ENCODE measurements at places on chromosomes 3 and 15.

GRCh38 chr15:67018026-67018425 lies 47.4 kb upstream of the SMAD3 start:
- no peak for DNase-seq

DNA sequence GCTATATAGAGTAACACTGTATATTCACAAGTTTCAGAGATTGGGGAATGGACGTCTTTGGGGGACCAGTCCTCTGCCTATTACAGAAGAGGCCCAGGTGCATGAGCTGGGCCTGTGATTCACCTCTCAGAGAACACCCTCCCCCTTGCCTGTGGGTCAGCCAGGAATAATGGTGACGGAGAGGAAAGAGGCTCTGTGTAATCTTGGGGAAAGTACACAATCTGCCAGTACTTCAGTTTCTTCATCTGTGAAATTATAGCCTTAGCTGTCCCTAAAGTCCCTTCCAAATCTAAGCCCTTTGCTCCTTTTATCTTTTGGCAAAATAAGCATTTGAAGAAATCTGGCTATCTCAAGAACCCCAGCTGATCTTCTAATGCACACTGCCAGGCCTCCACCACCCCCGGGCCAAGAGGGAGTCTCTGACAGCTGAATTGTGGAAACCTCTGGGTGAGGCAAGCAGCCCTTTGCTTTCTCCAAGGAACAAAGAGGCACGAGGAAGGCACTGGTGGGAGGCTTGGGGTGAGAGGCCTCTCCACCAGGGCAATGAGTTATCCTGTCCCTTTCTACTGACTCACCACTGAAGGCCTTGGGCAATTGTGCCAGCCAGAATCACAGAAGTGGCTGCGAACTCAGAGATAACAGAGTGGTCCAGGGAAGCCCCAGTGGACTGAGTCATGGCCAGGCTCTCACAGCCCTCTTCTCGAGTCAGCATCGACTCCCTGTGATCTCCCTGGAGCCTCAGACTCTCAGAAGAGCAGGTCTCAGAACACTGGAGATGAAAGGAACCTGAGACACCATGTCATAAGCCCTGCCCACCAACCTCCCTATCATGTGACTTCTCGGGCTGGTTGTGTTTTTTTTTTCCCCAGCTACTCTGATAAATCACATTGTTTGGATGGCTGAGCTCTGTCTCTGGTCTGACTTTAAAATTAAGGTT lies 31.8 kb downstream of the CCNL1 start:
- no peak for DNase-seq

GRCh38 chr3:56536735-56537134 lies 20.2 kb upstream of the CCDC66 start:
- DNase-seq = no peak

DNA sequence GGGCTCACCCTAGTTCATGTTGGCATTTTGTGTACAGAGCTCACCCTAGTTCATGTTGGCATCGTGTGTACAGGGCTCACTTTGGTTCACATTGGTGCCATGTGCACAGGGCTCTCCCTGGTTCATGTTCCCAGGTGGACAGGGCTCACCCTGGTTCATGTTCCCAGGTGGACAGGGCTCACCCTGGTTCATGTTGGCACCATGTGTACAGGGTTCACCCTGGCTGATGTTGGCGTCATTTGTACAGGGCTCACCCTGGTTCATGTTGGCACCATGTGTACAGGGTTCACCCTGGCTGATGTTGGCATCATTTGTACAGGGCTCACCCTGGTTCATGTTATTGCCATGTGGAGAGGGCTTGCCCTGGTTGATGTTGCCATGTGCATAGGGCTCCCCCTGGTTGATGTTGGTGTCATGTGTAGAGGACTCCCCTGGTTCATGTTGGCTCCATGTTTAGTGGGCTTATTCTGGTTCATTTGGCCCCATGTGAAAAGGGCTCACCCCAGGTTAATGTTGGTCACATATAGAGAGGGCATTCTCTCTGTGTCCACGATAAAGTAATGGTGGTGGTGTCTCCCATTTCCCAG lies 31.7 kb upstream of the NR2C2 start:
- no peak for DNase-seq

DNA sequence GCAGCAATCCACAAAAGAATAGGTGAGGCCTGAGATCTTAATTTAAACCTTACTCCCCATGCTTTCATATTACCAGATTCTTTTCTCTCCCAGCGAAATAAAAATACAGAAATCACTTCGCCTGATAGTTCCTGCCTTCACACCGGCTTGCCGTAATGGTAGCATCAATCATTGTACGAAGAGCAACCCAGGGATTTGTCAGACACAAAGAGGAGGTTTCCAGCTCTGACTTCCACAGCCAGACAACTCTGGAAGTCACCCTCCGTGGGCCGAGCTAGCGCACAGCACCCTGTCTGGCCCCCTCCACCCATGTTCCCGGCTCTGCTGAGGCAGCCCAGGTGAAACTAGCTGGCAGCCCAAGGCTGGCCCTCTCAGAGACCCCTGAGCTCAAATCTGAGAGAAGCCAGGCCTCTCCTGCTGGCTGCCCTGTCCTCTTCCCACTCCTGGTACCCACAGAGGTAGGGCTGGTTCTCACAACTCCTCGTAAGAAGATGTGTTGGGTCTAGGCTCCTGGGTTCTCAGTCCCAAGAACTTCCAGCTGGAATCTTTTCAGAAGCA lies 156.9 kb upstream of the BNIP2 start:
- no peak for DNase-seq

DNA sequence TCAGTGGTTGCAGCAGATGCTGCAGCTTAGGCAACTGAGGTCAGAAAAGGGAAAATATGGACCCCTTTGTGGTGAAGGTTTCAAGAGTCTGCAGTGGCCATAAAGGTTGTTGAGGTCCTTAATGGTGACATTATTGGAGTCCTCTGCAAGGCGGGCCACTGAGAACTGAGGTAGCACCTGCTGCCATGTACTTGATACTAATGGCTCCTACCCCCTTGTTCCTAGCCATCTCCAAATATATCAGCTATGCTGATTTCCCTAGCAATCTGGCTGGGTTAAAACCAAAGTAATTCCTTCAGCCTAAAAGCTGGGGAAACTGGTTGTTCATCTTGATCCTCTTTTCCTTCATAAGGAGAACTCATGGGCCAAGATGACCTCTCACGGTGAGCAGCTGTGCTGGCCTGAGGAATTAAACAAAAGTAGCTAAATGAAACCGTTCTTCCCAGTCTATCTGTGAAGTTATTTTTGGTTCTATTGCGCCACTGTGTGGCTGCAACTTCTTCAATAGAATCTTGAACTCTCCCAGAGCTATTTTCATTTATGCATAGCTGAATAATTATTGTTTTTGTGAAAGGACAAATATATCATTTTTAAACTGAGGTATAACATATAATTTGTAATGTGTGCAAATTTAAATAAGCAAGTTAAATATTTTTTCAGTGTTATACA lies 76.1 kb upstream of the PLSCR4 start:
- DNase-seq = no peak

DNA sequence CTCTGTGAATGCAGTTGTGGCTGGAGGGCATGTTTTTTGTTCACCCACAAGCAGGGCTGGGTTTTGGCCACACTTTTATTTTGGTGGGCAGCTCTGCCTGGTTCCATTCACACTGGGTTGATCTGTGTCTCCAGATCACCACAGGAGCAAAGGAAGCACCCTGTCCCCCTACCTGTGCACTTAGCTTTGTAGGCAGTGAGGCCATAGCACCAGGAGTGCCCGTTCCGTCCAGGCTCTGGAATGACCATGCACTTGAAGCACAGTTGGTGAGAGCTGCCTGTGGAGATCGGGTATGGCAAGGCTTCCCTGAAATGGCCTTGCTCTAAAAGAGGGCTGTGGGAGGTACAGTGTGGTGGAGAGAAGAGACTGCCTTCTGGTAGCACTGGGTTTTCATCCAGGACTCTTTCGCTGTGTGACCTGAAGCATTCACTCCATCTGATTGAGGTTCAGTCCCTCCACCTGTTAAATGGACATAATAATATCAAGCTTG lies 31.7 kb downstream of the MINAR1 start:
- DNase-seq = no peak

- DNase-seq = no peak
These were observed 116.0 kb upstream of the GADL1 start for GRCh38 chr3:31010491-31010890.

DNA sequence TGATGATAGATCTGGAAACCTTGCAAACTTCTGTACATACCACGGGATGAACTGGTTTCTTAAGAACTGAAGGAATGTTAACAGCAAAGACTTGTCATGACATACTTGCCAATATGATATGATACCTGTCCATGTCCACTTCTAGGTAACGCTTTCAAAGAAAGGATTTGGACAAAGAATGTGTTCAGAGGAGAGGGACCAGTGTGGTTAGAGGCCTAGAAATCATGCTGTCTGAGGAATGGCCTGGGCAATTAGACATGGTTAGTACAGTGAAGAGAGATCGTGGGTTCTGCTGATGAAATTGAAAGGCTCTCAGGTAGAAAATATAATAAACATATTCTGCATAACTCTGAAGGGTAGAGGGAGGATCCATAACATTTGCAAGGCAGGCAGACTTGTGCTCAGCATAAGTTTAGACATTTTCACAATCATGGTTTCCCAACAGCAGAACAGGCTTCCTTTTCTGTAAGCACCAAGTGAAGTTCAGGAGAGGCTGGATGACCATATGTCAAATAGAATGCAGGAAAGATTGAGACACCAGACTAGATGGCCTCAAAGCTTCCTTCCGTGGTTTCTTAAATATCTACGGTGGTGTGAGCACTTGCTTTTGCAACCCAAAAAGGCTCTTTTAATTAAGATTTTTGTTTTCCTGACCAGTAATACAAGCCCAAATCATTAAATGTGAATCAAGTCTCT lies 39.9 kb downstream of the TGFBR2 start:
- DNase-seq = no peak

DNA sequence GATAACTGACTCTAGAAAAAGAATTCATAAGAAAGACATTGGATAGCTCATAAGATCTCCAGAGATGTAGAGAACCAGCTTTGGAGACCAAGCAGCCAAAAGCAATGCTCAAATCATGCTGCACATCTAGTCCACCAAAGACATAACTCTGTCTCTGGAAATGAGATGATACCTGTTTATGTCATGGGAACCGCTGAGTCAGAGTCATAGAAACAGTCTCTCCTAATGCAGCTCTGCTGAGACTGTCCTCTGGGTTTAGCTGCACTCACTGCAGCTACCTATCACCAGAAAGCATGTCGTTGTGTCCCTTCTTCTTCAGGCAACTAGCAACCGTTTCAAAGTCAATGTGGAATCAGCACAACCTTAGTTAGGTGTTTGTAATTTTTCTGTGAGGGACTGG lies 218.5 kb upstream of the ROBO1 start:
- DNase-seq = no peak

DNA sequence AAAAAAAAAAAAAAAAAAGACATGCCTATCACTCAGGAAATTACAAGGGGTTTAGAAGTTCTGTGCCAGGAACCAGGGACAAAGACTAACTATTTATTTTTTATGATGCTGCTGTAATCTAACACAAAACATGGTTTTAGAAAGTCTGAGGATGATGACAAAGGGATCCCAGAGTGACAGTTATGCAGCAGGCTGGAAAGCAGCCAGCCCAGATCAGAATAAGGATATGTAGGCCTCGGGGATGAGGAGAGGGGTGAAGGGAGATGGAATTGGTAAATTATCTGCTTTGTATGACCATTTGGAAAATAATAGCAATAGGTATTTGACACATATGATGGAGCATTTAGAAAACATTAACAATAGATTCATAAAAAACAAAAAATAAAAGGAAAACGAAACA lies 34.1 kb upstream of the NMD3 start:
- no peak for DNase-seq

DNA sequence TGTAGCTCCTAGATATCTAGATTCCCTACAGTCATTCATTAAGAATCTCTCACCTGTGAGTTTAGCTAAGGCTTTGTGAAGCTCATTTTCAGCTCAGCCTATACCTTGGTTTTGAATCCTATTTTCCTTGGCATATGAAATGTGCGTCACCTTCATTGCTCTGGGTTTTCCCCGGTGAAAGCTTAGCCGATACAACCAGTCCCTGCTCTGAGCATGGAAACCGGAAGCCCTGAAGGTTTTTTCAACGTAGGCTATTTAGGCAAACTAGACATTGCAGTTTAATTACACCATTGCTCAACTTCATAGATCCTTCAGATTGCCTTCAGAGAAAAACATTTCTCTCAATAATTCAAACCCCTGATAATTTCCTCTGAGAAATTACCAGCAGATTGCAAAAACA lies 206.8 kb upstream of the TPRG1 start:
- DNase-seq = no peak

GRCh38 chr3:35946121-35946853 lies 307.0 kb downstream of the ARPP21 start:
- DNase-seq = no peak

GRCh38 chr15:82653483-82654168 lies 6.5 kb upstream of the CPEB1 start:
- no peak for DNase-seq

GRCh38 chr15:55694652-55695150 lies 48.3 kb downstream of the PRTG start:
- DNase-seq = no peak

DNA sequence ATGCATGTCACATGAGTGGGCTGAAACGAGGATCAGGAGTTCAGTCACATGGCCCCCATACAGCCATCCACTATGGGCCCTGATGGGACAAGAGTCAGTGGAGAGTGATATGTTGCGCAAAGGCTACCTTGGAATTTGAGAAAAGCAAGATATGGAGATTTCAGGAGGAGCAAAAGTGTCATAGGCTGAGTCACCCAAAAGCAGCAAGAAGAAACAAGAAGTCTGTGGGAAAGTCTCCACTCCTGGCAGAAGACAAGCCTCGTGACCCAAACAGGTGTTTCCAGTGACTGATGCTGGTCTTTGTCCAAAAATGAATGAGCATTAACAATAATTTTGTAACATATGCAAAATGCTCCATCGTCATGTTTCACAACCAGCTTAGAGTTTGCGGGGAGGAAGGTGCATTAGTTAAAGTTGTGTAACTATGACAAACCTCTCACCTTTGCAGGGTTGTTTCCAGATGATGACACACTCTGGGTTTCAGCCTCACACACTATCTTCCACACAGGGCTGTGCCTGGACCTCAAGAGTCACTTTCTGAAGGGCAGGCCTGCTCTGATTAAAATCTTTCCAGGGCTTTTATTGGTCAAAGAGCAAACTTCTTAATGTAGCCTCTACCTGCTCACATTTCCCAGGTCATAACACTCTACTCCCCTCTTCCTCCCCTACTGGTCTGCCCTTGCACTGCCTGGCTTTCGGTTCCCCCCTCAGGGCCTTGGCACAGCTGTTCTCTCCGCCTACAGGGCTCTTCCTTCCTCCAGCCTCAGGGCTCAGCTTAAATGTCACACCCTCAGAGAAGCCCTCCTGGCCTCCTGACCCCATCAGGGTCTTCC lies 3.9 kb upstream of the DNASE1L3 start:
- no peak for DNase-seq
